8988T (cell line): ENCODE measurements at places on chromosomes 12 and 14.

- DNase-seq, result no peak
These were observed 22.1 kb downstream of the MYO1H start for GRCh38 chr12:109369831-109370230.

GRCh38 chr14:100362311-100362927 lies 39.3 kb downstream of the SLC25A47 start:
- no peak for DNase-seq

DNA sequence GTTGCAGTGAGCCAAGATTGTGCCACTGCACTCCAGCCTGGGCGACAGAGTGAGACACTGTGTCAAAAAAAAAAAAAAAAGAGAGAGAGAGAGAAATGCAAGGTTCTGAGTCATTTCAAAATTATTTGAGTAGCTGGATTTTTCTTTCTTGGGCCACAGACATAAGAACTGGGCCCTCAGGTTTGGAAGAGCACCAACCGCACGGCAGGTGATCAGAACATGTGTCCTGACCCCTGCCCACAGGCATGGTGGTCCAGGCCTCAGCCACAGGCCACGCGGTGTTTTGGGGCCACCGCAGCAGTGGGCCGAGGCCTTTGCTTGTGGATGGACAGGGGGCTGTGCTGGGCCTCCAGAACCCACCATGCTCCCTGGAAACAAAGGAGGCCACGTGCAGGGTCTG lies 126.7 kb downstream of the CALM1 start:
- DNase-seq, result no peak

GRCh38 chr12:48125985-48126384 lies 6.8 kb downstream of the PFKM start:
- DNase-seq, result no peak

- no peak for DNase-seq
These were observed 50.0 kb upstream of the USP44 start for GRCh38 chr12:95601091-95601961.

DNA sequence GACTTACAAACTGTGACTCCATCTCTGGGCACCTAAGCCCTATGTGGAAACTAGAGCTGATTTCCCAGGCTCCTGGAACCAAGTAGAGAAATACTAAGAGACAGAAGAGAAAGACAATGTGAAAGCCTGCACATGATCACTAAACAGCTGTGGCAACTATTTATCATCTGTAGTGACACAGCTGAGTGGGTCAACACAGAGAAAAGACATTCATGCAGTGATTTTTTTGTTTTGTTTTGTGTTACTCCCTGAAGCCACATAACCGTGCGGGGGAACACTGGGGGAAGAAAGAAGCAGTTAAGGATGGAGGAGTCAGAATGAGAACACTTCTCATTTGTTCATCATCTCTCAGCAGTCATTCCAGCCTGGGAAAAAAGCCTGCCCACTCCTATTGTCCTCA lies 1.5 kb downstream of the PRR4 start:
- no peak for DNase-seq

DNA sequence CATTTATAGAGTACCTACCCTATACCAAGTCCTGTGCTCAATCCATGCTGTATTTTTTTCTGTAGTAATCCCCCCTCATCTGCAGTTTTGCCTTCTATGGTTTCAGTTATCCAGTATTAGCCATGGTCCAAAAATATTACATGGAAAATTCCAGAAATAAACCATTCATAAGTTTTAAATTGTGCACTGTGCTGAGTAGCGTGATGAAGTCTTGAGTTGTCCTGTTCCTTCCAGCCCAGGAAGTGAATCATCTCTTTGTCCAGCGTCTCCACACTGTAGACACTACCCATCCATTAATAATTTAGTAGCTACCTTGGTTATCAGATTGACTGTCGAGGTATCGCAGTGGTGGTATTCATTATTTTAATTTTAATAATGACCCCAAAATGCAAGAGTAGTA lies 54.2 kb downstream of the SUDS3 start:
- no peak for DNase-seq
